Epithelial cell of alveolus of lung (primary cell): ENCODE measurements at places on chromosomes 1 and 21. TPM values are rescaled to one million over a fixed set of nuclear protein-coding genes. Genes with fewer than 3 reads are reported as not detected.

The FASLG gene
- total RNA-seq, result not detected in 2 replicates

The TPTE gene
- total RNA-seq, result not detected in 2 replicates

The PRKAA2 gene
- total RNA-seq, result 1.7 and 2.5 TPM in 2 replicates

The TMEM81 gene
- total RNA-seq, result 1.3 and 3.6 TPM in 2 replicates

The HENMT1 gene
- 0.64 and 3.7 TPM in 2 replicates for total RNA-seq

The TXNDC12 gene
- total RNA-seq, result 41.9 and 63.1 TPM in 2 replicates

The GBP5 gene
- total RNA-seq, result not detected in 2 replicates

The AMY2B gene
- total RNA-seq, result 0.65 and 3.6 TPM in 2 replicates

The FMN2 gene
- 0.08 and 0.39 TPM in 2 replicates for total RNA-seq

The CAMSAP2 gene
- total RNA-seq, result 16.0 and 26.5 TPM in 2 replicates

The CLIC6 gene
- total RNA-seq, result 0.24 and 0.26 TPM in 2 replicates

The TDRD5 gene
- under 0.01 TPM in 1 of 2 replicates, not detected in the other for total RNA-seq

The CA14 gene
- total RNA-seq, result not detected in 2 replicates

The KRTAP7-1 gene
- not detected in 2 replicates for total RNA-seq

The SSX2IP gene
- 5.9 and 10.0 TPM in 2 replicates for total RNA-seq

The CORT gene
- total RNA-seq, result not detected in 2 replicates

The L1TD1 gene
- 0.78 TPM in 1 of 2 replicates, not detected in the other for total RNA-seq

The SF3B4 gene
- 13.2 and 16.0 TPM in 2 replicates for total RNA-seq

The HAX1 gene
- total RNA-seq, result 58.5 and 156 TPM in 2 replicates

The HSD11B1 gene
- 40.5 and 168 TPM in 2 replicates for total RNA-seq

The OR6N1 gene
- total RNA-seq, result not detected in 2 replicates

The PLPP3 gene
- total RNA-seq, result 10.6 and 283 TPM in 2 replicates

The TRIM67 gene
- not detected in 2 replicates for total RNA-seq
